ENCODE measurements at places on chromosomes 3 and 15.

- DNase-seq: no peak
These were observed 127.3 kb downstream of the EEFSEC start for GRCh38 chr3:128280481-128281052.

GRCh38 chr15:27906802-27907201 lies 192.3 kb downstream of the OCA2 start:
- DNase-seq: no peak

DNA sequence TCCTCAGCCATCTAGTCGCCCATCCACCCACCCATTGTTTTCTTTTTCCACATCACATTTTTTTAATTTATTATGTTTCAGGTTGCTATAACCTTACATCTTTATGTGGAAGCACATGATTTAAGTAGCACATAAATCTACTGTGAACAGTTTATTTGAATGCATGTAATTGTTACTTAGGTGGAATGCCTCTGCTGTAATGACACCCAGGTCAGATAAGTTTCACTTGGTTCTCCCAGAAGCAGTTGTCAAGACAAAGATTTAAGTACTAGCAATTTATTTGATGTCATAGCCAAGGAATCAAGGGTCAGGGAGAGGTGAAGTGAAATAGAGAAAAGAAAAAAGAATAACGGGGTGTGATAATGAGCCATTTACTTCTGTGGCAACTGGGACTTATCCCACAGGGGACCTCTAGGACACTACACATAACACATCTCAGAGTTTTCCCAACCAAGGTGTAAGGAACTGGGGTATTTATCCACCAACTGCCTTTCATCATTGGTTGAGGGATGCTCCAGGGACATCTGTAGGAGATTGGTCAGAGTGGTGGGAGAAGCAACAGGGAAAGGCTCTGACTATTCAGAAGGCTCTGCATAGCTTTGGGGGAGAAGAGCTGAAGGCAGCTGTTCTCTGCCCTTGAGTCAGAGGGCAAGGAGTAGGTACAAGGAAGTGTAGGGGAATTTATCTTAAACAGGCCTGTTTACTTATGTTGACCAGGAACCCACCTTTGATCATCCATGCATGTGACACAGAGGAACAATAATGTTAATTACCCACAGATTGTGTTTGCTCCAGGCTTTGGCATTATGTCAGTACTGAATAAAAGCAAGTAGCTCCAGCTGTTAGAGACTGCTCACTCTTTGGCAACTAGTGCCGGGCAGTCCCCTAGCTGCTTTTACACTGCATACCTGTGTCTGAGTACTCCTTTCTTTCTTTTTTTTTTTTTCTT lies 94.8 kb downstream of the CD200R1L start:
- DNase-seq: no peak

DNA sequence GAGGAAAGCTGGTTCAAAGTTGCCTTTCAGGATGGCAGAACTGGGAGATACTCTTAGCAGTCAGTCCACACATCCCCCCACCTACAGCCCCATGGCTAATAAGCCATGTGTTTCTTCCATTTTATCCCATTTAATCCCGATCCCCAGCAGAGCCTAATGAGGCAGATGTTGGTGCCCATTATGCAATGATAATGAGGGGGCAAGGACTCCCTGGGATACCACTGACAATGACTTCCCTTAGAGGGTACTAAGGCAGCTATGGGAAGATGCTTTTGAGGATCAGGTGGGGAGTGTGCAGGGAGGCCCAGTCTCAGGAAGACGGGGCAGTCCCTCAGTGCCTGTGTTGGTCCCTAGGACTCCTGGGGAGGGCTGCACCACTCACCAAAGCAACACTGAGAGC lies 43.8 kb upstream of the TBC1D21 start:
- no peak for DNase-seq

GRCh38 chr15:101038327-101039003 lies 119.3 kb downstream of the LRRK1 start:
- DNase-seq: no peak

GRCh38 chr15:85479071-85479647 lies 98.8 kb downstream of the AKAP13 start:
- DNase-seq: no peak

DNA sequence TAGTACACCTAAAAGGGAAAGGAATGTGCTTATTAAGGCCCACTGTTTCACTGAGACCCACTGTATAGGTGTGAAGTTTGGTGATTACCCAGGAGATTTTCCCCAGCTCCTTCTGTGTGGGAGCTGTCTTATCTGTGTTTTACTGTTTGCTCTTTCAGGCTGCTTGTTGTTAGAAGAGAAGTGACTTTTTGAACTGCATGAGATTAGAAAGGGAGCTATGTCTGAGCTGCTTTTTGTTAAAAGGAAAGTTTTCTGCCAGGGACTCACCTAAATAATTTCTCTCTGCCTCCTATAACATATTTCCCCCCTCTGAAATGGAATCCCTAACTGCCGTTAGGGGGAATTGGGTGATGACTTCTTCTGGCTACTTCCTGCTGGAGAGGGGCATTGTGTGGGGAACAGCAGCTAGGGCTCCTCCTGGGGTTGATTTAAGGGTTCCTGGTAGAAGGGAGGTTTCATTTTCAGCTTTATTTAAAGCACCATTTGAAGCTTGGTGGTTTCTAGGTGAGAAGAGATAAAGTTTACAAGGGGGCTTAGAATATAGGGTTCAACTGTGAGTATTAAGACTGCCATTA lies 77.1 kb upstream of the ATP11B start:
- DNase-seq: no peak

- DNase-seq: no peak
These were observed 90.0 kb upstream of the ANKRD34C start for GRCh38 chr15:79192462-79193036.

GRCh38 chr3:170760174-170760526 lies 109.8 kb downstream of the RPL22L1 start:
- DNase-seq: no peak

- no peak for DNase-seq
These were observed 196.4 kb downstream of the RPLP1 start for GRCh38 chr15:69648775-69649735.

DNA sequence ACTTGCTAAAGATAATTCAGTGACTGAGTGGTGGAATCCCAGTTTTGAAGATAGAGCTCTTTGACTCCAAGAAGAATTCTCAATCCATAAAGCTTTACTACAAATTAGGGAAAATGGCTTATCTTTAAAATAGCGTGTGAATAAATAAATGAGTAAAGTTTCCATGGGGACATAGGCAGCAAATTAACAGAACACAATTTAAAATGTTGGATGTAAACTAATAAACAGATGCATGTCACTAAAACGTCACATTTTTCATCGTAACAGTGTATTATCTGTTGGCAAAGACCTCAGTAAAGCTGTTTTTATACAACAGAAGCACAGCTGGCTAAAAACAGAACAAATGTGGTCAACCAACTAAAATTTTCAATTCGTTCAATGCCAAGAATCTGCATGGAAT lies 913.9 kb upstream of the CFAP20DC start:
- DNase-seq: no peak

Measured in activated CD4-positive, alpha-beta T cell treated with anti-CD3 and anti-CD28 coated beads for 1 hour (primary cell).